ENCODE measurements at places on chromosomes 6 and 20. TPM values are rescaled to one million over a fixed set of nuclear protein-coding genes. Genes with fewer than 3 reads are reported as not detected.

The SMPDL3A gene
- total RNA-seq, result 0.30 TPM

The RTF2 gene
- 120 TPM for total RNA-seq

The ISM1 gene
- 3.0 TPM for total RNA-seq

The FAM83B gene
- total RNA-seq, result not detected

The SH3BGRL2 gene
- total RNA-seq, result 0.11 TPM

The HCRTR2 gene
- total RNA-seq, result not detected

The TNNC2 gene
- not detected for total RNA-seq

The TNF gene
- total RNA-seq, result 45.8 TPM

The GJE1 gene
- not detected for total RNA-seq

The EPHA7 gene
- total RNA-seq, result not detected

The SIRPB2 gene
- not detected for total RNA-seq

The EYA4 gene
- not detected for total RNA-seq

The TLDC2 gene
- total RNA-seq, result not detected

The EFCAB8 gene
- 0.50 TPM for total RNA-seq

The NHLRC1 gene
- 0.18 TPM for total RNA-seq

All from T-helper 2 cell treated with Interferon-gamma antibody and Interleukin-4, amounts not matched to agents 100 ng/mL and 5 ng/mL, for 36 hours (primary cell).